ENCODE measurements at places on chromosomes 6 and 20.

GRCh38 chr6:108841377-108841855 is 6.8 kb upstream of the ARMC2 start:
- no peak for DNase-seq

DNA sequence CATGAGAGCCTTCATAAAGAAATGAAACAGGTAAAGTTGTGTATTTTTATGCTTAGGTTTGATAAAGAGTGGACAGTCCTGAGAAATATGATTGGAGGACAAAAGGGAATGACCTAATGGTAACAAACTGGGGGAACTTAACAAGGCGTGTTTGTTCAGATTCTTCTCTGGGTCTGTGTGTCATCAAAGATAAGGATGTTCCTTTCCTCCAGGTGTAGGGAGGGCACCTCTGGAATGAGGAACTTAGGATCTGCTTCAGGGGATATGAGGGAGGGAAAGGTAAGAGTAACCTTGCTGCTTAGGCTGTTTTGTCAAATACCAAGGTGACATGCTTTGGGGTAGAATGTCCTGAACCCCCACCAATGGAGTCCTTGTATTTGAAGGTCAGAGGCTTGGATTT is 291.9 kb downstream of the KCNQ5 start:
- DNase-seq: no peak

- DNase-seq: no peak
These were observed 54.4 kb upstream of the CCDC28A start for GRCh38 chr6:138719011-138719635.

DNA sequence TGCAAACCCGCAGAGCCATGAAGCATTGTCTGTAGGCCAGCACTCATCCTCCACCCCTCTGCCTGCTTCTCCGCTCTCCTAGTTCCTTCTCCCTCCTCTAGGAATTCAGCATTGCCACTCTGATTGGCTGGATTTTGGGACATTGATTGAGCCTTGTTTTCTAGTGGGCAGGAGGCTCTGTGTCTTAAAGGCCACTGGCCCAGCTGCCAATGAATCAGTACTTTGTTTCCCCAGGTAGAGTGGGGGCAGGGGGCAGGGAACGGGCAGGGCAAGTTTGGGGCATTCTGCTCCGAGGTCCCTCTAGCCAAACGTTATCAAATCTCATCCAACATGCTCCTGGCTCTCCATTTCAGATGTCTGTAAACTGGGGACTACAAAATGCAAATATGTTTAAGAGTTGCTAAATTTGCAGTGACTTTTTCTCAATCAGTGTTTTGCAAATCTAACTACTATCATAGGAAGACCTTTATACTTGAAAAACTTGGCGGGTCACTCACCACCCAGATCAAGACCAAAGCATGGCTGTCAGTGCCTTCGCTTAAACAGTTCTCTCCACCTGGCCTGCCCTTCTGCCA is 10.4 kb upstream of the BPI start:
- no peak for DNase-seq

DNA sequence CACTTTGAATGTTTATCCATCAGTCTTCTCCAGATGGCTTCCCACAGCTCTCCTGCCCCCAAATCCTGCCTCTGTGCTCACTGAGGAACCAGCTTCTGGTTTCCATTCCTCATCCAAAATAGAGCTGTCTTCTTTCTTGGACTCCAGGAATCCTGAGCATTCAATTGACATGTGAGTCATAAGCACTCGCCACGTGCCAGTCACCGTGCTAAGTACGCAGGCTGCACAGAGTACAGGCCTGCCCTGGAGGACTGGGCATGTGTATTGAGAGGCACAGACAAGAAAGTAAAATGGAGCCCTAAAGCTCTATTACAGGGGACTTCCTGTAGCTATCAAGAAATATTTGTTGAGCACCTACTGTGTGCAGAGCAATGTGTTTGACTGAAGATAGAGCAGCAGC is 39.7 kb upstream of the LRFN2 start:
- DNase-seq: no peak

DNA sequence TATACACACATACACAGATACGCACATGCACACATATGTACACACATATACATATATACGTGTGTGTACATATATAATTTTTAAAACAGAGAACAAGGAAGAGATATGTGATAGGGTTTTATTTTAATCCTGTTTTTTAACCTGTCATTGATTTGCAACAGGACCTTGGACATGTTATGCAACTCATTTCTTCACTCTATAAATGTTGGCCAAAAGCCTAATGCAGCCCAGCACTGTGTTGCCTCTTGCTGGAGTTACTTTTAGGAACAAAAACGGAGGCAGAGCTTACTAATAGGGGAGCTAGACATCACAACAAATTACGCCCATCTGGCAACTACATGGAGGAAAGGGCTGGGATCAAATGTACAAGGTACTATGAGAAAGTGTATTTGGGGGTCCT is 179.9 kb upstream of the TAB2 start:
- DNase-seq: no peak

- DNase-seq: no peak
These were observed 28.6 kb downstream of the GNAS-AS1 start for GRCh38 chr20:58822149-58822548.

DNA sequence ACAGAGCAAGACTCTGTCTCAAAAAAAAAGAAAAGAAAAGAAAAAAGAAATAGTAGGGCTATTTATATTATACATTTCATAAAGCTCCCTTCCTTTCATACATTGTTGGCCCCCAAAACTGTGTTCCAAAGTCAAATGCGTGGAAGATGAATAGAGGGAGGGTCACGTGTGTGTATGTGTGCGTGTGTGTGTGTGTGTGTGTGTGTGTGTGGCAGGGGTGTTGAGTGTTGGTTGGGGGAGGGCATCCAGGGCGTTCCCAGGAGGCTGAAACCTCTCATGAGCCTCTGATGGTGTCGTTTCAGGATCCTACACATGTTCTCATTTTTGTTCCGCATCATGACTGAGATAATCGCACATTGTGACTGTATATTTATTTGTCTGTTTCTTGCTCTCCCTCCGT is 7.8 kb upstream of the BPIFB1 start:
- no peak for DNase-seq

DNA sequence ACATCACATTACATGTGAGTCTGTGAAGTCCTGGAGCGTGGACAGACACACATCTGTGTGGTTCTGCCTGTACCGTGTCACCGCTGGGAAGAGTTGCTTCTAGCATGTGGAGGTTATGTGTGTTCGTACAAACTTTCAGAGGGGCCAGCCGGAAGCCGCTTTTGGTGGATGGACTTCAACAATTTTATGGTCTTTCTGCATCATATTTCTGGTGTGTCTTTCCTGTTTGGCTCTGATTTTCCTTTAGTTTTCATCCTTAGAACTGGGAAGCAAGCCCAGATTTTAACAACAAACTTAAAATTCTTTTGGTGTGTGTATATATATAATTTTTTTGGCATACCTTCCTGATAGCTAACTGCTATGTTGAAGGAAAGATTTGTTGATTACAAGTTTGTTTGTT is 71.2 kb downstream of the TIAM2 start:
- DNase-seq: no peak

GRCh38 chr6:41625442-41625841 is 12.8 kb upstream of the MDFI start:
- no peak for DNase-seq

DNA sequence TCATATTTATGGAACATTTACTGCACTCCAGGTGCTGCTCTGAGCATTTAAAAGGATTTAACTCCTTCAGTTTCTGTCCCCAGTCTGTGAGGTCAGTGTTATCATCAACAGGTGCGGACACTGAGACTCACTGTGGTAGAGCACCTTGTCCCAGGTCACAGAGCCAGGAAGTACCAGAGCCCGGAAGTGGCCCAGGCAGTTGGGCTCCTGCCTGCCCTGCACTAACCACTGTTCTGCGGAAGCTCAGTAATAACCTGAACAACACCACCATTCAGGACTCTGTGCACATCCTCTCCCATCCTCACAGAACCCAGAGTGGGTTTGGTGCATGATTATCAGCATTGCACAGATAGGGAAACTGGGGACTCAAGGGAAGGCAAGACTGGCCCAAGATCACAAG is 16.8 kb upstream of the SIRPG start:
- peak; percentile 49 for DNase-seq

- DNase-seq: no peak
These were observed 11.8 kb downstream of the FAM110A start for GRCh38 chr20:845226-845868.

DNA sequence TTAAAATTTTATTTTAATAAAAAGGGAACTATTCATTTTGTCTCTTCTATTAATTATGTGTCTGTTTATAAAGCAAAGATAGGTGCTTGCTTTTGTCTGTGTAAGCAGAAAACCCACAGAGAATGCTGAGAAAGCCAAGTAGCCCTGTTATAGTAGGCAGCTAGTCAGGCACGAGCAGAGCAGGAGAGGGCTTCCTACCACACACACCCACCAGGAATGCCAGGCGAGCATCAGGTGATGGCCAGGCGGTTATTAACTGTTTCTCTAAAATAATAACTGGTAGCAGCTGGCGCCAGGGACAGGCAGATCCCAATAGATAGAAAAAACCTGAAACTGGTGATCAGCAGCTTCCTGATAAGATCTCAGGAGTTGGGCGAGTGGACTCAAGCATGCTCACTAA is 15.7 kb downstream of the C6orf15 start:
- DNase-seq: no peak

- no peak for DNase-seq
These were observed 118.7 kb downstream of the JARID2 start for GRCh38 chr6:15364401-15365037.

DNA sequence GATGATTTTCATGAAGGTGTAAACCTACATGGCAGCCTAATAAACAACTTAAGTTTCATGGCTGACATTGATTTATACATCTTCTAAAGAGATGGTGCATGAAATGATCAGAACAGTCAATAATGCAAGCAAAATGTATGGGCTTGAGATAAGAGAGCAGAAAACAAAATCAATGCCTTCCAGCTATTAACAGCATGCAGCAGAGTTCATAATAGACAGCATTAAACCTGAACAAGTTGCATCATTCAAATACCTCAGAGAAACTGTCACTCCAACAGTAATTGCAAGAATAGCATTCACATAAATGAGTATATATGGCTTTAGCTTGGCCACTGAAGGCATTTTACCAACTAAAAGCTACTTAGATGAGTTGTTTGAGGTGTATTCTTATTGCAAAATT is 319.6 kb upstream of the ARID1B start:
- DNase-seq: no peak

DNA sequence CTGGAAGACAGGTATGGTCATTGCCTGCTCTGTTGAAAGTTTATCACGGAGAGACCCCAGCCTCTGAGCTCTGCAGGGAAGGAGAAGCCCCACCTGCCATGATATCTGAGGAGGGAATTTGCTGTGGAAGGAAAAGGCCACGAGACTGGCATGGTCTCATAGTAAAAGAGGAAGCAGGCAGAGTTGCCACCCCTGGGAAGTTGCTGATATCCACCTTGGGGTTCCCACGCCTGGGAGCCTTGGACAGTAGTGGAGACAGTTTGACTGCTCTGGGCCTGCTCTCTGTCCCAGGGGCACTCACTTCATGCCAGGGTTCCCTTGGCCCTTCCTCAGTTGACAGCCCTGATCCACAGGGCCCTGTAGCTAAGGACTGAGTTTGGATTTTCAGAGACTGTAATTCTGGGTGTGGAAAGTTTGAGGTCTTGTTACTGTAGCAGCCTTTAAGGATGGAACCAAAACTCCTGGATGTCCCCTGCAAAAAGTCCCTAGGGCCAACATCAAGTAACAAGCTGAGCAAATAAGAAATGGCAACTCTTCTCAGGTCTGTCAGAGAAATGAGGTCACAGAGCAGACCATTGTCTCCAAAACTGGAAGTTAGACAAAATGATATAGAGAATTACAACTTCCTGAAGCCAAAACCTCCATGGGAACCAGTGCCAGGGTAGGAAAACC is 6.9 kb upstream of the SIRPB1 start:
- no peak for DNase-seq

DNA sequence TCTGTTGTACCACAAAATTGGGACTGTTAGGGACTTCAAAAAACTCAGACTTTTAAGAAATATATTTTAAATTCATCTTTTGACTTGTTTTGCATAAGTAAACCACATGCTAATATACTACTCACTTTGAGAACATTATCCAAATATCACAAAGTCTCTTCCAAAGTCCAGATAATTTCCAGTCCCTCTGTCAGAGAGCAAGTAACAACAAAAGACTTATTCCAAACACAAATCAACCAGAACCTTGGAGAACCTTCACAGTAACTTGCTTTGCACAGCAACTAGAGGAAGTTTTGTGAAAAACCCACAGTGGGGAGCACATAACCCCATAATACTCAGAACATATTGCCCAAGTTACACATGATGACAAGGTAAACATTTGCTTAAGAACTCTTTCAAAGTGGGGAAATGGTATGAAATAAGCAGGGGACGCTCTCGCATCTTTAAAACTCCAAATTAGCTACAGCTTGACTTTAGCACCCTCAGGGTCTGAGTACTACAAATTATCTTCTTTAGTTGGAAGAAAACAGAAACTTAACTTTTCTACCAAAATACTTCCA is 37.8 kb downstream of the CENPW start:
- DNase-seq: no peak

DNA sequence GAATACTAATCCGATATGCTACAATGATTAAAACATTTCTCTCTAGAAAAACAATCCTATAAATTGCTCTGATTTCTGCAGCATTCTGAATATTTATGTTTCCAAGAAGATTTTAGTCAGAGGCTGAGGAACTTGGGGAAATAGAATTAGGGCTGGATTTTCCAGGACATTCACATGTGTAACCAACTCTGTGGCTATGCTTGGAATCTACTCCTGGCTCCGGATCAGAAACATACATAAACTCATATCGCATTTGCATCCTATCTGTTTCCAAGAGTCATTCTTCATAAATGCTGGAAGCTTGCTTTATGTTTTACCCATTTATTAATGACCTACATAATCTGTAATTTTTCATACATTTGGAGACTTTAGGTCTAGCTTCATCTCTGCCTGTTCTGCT is 459.9 kb upstream of the MARCKS start:
- no peak for DNase-seq

- no peak for DNase-seq
These were observed 14.0 kb upstream of the LOC128125822 start for GRCh38 chr6:63558278-63558677.

DNA sequence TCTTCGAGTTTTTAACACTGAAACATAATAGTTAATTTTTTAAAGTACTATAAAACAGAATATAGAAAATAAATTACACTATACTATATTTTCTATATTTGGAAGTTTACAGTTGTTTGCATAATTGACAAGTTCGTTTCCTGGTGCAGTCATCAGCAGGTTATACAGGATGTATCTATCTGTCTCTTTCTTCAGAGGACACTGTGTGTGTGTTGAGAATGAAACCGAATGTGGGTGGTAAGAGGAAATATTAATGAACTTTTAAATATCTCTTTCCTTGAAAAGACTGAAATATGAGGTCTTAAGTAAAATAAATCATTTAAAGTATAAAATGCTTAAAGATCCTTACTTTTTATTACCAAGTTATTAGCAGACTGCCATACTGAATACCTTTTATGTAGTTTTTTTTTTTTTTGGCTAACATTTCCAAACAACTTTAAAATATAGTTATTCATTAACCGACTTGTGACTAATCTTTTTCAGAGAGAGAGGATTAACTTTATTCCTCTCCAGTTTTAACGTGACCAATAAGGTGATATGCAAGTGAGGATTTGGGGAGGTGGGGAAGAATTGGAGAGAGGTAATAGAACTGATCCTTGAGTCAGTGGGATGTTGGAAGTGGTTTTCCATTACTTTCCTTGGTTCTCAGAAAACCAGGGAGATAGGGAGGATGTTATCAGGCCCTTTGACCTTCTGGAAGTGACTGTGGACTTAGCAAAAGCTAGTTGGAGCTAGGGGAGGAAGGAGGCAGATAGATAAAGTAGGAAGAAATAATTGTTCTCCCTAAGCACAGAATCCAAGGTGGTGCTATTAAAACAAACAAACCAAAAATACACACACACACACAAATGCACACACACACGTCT is 380.0 kb upstream of the FLRT3 start:
- no peak for DNase-seq

Measured in stimulated activated CD4-positive, alpha-beta T cell treated with anti-CD3 and anti-CD28 coated beads, Interleukin-1b, Interleukin-23, amount 100 ng/mL, for 48 hours (primary cell).